ENCODE measurements at places on chromosomes 7 and 10.

DNA sequence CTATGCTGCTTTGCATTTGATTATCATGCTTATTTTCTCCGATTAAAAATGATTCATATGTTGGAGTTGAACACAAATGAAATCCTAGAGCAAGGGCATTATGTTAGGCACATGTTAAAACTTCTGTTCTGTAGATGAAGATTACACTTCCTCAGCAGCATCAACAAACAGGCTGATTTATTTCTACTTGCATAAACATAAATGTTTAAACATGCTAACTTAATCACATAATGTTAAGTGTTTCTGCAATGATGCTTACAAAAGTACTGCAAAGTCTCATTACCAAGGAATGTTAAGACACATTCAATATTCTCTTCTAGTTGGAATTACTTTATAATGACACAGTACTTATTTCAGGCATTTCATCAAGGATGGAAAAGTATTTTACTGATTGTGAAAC is 770.8 kb downstream of the ANKRD7 start:
- no peak for DNase-seq

GRCh38 chr7:116162992-116163391 is 47.3 kb upstream of the TES start:
- no peak for DNase-seq

- DNase-seq = no peak
Measured at GRCh38 chr10:86878983-86879713, 78.3 kb downstream of the MMRN2 start.

- DNase-seq = no peak
Measured at GRCh38 chr7:50359258-50359994, 54.9 kb downstream of the IKZF1 start.
